DMS53 (cell line): ENCODE measurements at places on chromosomes 11 and 22.

- peak; percentile 98 for DNase-seq
Observed at GRCh38 chr11:117833401-117833891, 8.9 kb upstream of the FXYD2 start.

DNA sequence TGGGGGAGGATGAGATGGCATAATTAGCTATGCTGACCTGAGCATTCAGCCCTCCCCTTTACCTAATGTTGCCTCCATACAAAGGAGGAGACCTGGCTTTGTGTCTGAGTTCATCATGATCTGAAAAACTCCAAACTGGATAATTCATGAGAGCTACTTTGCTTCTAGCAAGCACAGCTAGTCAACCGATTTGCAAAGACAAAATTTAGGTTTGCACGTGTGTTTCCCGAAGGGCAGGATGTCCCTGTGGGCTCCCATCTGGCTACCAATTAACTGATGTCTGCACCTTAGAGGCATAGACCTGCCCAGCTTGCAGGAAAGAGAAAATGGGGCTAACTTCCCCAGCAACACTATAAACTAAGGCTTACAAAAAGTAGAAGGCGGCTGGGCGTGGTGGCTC, 42.2 kb upstream of the POU2AF1 start:
- no peak for DNase-seq

DNA sequence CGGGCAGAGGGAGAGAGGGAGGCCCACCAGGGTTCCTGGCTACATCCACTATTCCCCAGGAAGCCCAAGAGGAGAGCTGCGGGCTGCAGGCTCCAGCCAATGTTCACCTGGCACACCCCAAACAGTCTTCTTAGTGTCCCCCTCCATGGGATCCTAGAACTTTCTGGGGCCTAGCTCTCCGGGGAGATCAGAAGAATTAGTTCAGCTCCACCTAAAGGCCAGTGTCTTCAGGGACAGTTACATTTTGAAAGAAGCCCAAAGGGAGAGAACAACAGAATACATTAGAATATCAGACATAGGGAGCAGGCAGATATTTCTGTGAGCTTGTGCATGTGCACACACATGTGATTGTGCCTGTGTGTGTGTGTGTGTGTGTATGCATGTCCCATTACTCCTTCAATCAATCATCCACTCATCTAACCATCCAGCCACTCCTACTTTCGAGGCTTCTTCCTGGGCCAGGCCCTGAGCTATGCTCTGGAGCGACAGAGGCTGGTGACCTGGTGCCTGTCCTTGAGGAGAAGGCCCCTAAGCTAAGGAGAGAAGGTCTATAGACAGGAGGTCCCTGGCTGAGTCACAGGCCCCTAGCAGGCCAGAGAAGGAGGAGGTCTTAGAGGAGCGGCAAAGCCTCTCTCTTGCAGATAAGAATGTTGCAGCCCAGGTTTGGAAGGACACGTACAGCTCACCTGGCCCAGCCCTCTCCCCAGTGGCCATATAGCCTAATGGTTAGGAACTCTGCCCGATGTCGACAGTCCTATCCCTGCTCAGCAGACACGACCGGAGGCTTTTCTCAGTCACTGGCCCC, 165.5 kb downstream of the DSCAML1 start:
- DNase-seq = no peak

- no peak for DNase-seq
Observed at GRCh38 chr22:18984564-18984963, 48.5 kb upstream of the PRODH start.

- no peak for DNase-seq
Observed at GRCh38 chr11:3878258-3878584, 22.8 kb downstream of the STIM1 start.

DNA sequence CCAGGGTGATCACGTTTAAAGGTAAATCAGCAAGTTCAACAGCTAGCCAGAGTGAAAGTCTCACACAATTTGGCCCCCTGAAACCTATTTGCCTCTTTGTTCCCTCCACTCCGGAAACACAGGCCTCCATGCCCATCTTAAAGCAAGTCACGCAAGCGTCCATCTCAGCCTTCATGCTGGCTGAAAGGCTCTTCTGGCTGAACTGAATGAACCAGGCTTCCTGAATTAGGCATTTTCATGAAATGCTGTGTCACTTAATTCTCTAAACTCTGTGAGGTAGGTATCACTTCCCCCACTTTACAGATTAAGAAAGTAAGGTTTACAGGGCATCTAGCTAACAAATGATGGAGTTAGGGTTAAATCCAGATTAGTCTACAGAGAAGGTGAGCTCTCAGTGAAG, 1.4 kb downstream of the SLC25A17 start:
- DNase-seq = no peak

DNA sequence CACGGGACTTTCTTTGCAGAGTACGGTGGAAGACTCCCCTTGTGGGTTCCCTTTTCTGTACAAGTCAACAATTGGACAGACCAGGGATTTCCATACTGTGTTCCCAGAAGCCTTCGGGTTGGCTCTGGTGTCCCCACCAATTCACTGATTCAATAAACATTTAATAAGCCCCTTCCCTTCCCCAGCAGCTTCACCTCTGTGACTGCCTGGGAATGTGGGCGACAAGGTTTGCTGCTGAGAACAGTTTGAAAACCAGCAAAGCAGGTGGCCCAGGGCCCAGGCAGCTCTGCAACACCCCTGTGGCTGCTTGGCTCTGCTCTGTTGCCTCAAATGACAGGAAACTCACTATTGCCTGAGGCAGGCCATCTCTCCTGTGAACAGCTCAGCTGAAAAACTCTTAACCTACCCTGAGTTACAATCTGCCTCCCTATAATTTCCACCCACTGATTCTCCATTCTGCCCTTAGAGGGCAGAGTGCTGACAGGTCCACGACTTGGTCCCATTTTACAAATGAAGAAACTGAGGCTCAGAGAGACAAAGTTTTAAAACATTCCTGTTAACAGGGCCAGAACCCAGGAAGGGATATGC, 10.4 kb downstream of the ADORA2A start:
- no peak for DNase-seq

DNA sequence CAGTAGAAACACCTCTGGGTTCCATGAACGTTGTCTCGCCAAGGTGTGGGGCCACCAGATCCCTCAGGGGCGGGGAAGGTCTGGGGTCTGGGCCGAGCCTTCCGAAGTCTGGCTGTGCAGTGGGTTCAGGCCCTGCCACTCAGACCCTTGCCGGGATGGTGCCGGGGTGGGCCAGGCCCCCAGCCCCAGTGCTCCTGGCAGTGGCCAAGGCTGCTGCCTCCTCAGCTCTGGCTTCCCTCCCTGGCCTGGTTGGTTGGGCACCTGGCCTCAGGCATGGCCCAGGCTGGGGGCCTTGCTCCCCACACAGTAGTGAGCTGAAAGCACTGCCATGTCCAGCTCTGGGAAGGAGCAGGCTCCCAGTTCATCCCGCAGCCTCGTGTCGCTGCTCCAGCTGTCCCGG, 48.2 kb upstream of the PPARA start:
- DNase-seq = no peak
